ENCODE measurements at places on chromosomes 4 and X.

GRCh38 chrX:71254092-71254963, at the start of gene ZMYM3:
Gene ZMYM3, minus strand, starts transcription at chrX:71254140. Its CDS starts 885 bp downstream, at chrX:71253255.
- DNase-seq, result peak; percentile 72

GRCh38 chrX:2533424-2533823, 32.6 kb upstream of the DHRSX start:
- no peak for DNase-seq

DNA sequence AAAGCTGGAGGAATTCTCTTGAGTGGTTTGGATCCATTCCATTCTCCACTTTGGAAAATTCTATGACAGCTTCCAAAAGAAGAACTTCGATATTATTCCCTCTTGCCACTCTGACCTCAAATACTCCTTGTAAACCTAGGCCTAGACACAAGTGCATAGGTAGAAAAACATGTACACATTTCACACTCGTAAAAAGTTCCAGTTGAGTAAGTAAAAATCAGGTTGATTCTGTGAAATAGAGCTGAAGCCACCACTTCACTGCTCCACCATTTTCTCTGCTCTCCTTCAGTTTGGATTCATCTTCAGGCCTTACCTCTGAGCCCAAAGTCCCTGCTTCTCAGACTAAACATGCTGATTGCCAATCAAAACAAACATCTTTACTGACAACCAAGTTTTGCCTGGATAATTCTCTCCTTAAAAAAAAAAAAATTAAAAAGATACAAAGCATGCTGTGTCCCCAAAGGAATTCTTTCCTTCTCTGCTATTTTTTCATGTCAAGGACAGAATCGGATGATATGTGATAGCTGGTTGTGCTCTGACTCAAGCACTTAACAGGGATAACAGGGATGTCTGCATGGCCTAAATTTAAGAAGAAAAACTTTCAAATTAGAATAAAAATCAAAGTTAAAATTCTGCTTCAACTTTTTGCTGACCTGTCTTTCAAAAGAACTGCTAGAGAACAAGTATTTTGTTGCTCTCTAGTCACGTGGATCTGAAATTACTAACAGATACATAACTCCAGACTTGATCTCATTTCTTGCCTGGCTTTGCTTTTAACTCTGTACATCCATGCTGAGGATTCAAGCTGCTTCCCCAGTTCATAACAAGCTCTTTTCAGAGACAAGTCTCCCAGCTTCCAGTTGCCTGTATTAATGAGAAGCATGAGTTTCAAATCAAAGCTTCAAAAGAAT, 420.9 kb upstream of the INTU start:
- no peak for DNase-seq

GRCh38 chrX:112896051-112896450, 55.4 kb upstream of the AMOT start:
- DNase-seq, result no peak

- DNase-seq, result no peak
Measured at GRCh38 chr4:19924761-19925160, 326.9 kb upstream of the SLIT2 start.

GRCh38 chr4:176927117-176927516, 134.4 kb upstream of the VEGFC start:
- DNase-seq, result no peak

DNA sequence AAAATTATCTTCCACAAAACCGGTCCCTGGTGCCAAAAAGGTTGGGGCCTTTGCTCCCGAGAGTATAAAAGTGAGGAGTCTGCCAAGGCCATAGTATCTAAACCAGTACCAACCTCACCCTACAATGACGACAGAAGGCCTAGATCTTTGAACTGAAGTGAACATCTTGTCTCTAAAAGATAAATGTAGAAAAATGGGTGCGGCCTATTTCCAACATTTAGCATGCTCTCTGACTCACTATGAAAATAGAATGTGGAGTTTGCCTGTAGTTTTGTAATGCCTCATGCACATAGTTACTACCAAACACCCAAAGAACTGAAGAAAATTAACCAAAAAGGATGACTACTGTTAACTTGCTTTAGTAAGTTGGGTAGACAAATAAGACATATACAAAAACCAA, 218.4 kb downstream of the SLITRK2 start:
- DNase-seq, result no peak

- DNase-seq, result no peak
Measured at GRCh38 chr4:48974979-48975640, 11.0 kb upstream of the CWH43 start.

Data from stimulated activated CD4-positive, alpha-beta T cell treated with anti-CD3 and anti-CD28 coated beads, Interleukin-1b, Interleukin-23, amount 100 ng/mL, for 24 hours (primary cell).